ENCODE measurements at places on chromosomes 5 and 9.

GRCh38 chr5:98514215-98514614 lies 259.2 kb upstream of the RGMB start:
- no peak for DNase-seq

DNA sequence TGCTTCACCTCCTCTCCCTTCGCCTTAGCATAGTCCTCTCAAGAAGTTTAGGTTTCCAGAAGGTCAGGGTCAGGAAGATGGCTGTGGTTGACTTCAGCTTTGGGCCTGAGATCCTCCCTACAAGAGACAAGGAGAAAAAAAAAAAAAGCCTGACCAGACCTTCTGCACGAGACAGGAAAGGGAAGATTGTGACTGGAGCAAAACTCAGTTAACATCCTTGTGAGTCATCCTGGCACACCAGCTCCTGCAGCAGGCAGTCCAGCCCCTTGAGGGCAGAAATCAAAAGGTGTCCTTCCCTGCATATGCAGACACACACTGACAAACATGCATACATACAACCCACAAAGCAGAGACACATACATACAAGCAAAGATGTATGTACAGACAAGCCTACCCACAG lies 18.0 kb upstream of the ENHO start:
- DNase-seq, result no peak

GRCh38 chr5:88695232-88695631 lies 187.8 kb downstream of the MEF2C start:
- no peak for DNase-seq

GRCh38 chr5:92908952-92909601 lies 671.9 kb downstream of the NR2F1-AS1 start:
- no peak for DNase-seq

DNA sequence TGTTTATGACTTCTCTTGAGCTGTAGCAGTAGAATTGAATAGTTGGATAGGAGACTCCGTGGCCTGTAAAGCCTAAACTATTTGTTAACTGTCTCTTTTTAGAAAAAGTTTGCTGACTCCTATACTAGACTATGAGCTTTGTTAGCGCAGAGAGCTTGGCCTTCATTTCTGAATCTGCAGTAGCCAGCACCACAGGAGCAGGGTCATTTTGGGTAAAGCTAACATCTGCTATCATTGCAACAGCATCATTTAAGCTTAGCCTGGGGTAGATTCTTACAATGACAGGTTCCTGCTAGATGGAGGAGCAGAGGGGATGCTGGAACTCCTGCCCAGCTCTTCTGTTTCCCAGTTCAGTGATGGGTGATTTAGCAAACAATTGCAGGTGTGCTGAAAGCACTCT lies 133.7 kb upstream of the ASTN2 start:
- DNase-seq, result no peak

DNA sequence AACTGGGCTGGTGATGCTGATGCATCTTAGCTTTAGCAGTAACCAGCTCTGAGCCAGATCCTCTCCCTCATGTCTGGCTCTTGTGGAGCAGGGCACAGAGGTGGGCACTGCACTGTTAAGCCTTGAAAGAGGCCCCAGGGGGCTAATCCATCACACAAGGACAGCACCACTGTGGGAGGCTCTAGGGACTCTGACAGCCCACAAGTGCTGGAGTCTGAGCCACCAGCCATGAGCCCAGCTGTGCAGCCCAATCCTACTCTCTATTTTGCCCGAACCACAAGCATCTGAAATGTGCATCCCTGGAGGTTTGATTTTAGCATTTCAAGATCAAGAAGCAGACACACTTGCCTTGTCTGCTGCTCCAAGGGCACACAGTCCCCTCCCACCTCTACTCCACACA lies 407.1 kb upstream of the TRPC7 start:
- DNase-seq, result no peak

GRCh38 chr5:14727928-14728458 lies 63.5 kb downstream of the OTULIN start:
- no peak for DNase-seq

- DNase-seq, result no peak
Observed at GRCh38 chr9:102456562-102456961, 538.6 kb upstream of the CYLC2 start.

DNA sequence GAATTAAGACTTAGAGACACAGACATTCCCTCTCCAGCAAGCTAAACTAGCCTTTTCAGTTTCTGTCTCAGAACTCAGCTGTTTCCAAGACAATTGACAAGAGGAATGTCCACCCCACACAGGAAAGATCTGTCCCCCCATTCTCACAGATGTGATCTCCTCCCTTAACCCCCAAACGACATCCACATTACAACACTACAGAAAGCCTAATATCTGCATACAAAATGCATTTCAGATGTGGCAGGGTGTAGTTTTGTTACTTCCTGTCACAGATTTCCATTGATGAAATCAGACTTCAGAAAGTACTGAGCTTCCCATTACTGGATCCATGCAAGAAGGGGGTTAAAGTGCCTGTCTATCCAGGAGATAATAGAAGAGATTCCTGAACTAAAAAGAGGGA lies 2.9 kb upstream of the ARSI start:
- DNase-seq, result no peak

DNA sequence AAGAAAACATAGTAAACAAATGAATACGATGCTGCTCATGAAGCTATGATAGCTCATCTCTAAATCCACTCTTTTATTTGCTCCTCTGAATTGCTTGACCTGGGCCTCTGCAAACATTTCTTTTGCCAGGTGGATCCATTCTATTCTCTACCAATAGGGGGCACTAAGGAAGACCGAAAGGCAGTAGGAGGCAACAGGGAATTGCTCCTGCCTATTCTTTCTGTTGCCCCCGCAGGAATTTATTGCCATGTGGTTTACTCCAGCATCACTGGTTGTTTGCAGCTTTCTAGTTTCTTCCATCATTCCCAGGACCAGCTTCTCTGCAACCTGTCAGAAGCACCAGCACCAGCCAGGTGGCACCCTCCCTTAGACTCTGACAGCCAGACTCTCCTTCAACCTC lies 5.3 kb downstream of the GAPT start:
- no peak for DNase-seq

DNA sequence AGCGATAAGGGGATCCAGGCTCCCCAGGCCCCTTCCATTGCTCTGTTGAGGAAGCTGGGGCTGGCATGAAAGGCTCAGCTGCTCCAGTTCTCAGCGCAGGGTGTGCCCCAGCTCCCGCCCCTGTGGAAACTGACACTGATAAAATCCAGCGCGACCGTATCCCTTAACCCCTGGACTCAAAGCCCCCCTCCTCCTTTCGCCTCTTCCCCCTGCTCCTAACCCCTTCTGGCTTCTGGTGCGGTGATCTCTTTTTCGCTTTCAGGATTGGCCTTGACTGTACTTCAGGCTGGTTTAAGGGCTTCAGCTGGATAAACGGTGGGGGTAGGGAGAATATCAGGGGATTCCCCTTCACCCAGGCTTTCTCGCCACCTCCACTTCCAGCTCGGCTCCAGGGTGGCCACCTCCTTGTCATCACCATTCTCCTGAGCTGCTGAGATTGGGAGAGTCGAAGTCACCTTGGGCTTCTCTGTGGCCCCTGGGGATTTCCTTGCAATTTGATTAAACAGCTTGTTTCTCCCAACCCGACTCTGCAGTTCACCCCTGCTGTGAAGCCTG lies 843 bp downstream of the BSPRY start:
- DNase-seq, result no peak

Data from CD4-positive, alpha-beta T cell treated with Interleukin-17A for 4 hours (primary cell).